ENCODE measurements at places on chromosomes 6 and 20.

DNA sequence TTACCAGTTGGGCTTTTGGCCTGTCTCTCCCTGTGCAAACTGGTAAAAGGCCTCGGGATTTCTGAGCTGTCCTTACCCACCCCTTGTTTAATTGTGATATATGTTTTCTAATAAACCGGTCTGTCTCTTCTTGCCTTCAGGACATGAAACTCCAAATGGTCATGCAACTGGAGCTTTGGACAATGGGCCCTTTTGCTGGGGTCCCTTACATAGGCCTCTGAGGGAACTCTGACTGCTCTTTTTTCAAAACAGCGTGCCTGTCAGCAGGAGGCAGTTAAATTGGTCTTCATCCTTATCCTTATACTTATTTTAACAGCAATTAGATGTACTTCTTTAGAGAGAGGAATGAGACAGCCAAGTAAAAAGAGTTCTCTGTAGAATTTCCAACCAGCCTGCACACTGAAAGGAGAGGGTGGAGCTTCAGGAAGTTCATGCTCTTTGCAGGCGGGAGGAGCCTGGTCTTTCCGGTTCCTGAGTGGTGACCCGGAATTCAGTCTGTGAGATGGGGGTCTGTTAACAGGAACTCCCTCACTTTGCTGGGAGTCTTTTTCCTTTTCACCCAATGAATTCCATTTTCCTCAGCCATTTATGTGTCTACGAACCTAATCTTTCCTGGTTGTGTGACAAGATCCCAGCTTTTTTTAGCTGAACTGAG lies 299.6 kb upstream of the GJE1 start:
- DNase-seq = no peak

DNA sequence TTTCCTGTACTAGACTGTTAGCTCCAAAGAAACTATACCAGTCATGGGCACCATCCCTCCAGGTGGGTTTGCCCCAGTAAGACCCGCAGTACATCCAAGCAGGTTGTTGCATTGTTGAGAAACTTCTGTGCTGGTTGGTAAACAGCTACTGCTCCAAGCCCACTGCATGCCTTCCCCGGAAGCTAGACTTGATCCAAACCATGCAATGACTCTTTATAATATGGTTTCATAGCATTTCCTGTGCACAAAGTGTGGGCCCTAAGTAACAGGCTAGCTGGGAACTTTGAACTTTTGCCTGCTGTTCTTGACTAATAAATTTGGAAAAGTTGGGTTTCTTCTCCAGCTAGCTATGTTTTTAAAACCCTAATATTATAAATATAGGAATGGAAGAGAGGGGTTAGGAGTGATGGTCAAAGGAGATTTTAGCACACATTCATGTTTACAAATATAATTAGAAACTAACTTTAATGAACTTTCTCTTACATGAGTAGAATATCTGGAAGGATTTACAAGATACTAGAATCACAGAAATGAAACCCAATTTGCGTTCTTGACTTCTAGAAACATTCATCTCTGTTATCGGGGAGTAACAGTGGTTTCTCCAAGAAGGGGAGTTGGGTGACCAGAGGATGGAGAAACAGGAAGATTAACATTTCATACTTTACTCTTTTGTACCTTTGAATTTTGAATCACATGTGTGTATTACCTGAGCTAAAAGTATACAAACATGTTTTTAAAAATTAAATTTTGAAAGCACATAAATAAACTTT lies 51.7 kb downstream of the GFOD1 start:
- DNase-seq = no peak

- no peak for DNase-seq
Observed at GRCh38 chr6:112488238-112488637, 141.1 kb downstream of the RFPL4B start.

- DNase-seq = no peak
Observed at GRCh38 chr6:101614774-101615173, 221.3 kb downstream of the GRIK2 start.

- DNase-seq = no peak
Observed at GRCh38 chr6:68778356-68779020, 143.4 kb downstream of the ADGRB3 start.

DNA sequence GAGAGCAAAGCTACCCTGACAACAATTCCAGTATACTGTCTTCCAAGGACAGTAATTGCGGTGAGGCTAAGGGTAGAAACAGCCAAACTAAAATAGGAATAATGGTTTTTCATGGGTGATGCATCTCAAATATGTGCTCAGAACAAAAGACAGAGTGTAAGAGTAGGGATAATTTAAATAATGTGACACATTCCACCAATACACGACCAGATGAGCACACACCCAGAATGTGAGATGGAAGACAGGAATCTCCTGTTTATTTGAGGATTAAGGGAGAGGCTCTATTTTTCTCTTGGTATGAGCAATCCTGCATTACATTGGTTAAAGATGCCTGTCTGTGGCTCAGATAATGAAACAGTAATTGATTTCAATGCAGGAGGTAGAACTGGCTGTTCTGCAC lies 292.9 kb upstream of the ZFP64 start:
- no peak for DNase-seq

DNA sequence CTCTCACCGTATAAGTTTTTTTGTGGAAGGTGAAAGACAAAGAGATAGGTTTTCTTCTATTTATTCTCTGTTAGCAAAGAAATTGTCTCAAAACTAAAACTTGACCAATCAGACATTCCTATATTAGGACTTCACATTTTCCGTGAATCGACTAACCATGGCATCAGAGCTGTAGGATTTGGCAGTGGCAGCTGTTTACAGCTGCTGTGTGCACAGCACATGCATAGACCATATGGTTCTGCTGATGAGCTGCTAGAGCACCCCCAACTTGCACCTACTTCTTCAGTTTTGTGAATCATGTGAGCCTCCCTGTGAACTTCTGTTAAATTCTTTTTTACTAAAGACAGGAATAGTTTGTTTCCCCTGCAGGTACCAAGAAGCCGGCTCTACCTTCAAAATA lies 157.9 kb downstream of the RFX6 start:
- DNase-seq = no peak

DNA sequence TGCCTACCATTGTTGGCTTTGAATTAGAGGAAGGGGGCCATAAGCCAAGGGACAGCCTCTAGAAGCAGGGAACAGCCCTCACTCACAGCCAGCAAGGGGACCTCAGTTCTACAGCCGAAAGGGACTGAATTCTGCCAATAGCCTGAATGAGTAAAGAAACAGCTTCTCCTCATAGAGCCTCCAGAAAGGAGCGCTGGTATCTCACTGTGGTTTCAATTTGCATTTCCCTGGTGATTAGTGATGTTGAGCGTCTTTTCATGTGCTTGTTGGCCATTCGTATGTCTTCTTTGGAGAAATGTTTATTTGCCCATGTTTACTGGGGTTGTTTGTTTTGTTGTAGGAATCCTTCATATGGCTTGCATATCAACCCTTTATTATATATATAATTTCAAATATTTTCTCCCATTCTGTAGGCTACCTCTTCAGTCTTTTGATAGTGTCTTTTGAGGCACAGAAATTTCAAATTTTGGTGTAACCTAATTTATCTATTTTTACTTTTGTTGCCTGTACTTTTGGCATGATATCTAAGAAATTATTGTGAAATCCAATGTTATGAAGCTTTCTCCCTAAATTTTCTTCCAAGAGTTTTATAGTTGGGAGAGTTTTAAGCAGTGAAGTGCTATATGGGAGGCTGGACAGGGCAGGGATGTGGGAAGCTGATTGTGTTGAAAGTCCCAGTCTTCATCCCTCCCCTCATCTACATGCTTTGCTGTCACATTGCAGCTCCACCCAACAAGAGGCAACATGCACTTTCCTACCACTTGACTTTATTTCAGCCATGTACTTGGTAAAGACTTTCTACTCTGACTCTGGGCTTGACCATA lies 82.3 kb upstream of the SHLD1 start:
- no peak for DNase-seq

- DNase-seq = no peak
Observed at GRCh38 chr6:116073765-116074440, 13.2 kb upstream of the FRK start.

DNA sequence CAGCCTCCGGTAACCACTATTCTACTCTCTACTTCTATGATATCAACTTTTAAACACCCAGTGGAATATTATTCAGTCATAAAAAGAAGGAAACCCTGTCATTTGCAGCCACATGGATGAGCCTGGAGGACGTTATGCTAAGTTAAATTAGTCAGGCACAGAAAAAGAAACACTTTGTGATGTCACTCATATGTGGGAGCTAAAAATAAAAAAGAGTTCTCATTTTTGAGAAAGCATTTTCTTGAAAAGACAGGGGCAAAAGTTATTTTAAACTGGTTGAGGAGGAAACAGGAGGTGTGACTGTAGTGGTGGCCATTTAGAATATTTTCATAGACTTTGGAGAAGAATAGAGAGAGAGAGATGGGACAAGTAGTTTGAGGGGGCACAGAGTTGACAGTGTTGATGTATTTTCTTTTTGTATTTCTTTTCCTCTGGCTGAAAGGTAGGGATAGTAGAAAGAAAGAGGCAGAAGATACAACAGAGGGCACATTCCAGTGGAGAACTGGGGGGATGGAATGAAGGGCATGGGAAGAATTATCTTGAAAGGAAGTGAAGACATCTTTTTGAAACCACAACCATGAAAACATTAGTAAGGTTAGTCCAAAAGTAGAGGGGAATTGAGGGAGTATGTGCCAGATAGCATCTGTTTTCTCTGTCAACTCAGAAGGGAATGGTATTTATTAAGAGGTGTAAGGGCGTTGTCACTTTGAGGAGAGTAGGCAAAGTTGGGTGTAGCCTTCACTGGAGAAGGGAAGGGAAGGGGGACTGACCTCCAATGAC lies 181.3 kb upstream of the GMDS start:
- no peak for DNase-seq

DNA sequence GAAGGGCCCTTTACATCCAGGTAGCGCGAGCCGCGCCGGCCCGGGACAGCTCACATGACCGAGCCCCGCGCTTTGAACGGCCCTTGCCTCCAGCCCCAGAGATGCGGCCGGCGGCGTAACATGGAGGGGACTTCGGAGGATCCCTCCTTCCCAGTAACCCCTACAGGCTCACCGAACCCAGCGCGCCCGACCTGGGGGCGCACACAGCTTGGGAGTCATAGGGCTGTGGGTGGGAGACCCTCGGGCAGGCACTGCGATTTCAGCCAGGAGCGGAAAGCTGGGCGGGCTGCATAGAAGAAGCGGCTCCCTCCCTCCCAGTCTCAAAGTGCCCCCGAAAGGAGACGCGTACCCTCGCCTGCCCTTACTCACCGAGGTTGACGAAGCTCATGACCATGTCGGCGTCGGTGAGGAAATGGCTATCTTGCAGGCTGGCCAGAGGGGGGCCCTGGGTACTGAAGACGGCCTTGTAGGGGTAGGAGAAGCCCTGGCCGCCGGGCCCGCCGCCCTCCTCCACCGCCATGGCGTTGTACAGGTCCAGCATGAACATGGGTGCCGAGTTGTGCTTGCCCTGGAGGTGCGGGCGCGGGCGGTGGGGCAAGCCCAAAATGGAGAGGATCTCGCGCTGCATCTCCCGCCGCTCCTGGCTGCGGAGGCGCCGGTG lies 975 bp downstream of the BMP7 start:
- DNase-seq = no peak

GRCh38 chr6:115004204-115004603 lies 661.4 kb upstream of the HS3ST5 start:
- no peak for DNase-seq

- no peak for DNase-seq
Observed at GRCh38 chr6:72246926-72247325, 360.6 kb downstream of the RIMS1 start.

GRCh38 chr20:3119044-3119443 lies 34.5 kb upstream of the AVP start:
- no peak for DNase-seq

- DNase-seq = no peak
Observed at GRCh38 chr6:45655745-45656476, 278.2 kb upstream of the SUPT3H start.

GRCh38 chr20:46283426-46284039 lies 24.8 kb downstream of the CDH22 start:
- no peak for DNase-seq

All from T-helper 17 cell (primary cell).